ENCODE measurements at places on chromosomes 5 and 9.

- DNase-seq, result no peak
Observed at GRCh38 chr5:44568519-44568918, 179.3 kb upstream of the FGF10 start.

DNA sequence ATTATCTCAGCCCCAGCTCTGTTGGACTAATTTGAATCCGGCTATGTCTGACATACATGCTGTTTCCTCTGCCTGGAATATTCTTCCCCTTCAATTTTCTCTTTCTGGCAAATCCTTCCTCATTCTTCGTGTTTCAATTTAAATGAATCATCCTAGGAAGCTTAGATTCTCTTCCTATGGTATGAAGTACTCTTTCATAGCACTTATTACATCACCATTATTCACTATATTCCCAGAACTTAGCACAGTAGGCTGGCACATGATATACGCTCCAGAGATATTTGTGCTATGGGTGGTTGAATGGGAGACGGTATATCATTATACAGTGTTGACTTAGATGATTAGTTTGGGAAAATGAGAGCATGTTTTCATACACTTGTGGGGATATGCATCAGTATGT lies 91.0 kb upstream of the JAK2 start:
- DNase-seq, result no peak

DNA sequence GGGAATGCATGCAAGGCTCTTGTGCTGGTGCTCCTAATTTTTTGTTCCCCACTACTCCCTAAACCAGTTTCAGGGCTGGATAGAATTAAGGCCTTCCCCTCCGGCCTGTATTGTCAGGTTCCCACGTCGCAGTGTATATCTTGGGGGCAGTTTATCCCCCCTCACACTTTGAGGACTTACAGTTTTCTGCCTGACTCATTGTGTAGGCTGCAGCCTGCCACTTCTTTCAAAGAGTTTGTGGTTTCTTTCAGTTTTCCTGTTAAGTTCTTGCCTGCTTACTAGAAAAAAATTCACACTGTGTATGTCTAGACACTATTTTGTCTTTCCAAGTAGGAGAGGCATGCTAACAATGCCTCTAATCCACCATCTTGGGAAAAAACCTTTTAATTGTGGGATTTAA lies 28.4 kb upstream of the BTNL3 start:
- no peak for DNase-seq

- DNase-seq, result no peak
Observed at GRCh38 chr9:134225186-134225585, 60.8 kb upstream of the RNU6ATAC start.

GRCh38 chr9:127574072-127574993 lies 37.7 kb upstream of the STXBP1 start:
- no peak for DNase-seq

DNA sequence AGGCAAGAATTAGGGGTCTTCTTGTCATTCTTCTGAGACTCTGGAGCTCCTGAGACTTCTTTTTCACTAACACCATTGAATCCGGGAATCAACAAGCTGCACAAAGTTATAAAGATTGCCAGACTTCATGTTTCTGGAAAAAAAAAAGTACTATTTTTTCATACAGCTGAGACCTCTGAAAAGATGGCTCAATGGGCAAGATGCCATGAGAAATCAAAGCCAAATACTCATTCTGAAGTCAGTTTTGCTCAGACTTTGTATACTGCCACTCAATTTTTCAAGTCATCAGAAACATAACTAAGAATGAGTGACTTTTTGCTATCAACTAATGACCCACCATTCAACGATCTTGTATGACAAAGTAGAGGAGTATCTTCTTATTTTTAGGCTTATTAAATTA lies 512.0 kb downstream of the RAB3C start:
- DNase-seq, result no peak

DNA sequence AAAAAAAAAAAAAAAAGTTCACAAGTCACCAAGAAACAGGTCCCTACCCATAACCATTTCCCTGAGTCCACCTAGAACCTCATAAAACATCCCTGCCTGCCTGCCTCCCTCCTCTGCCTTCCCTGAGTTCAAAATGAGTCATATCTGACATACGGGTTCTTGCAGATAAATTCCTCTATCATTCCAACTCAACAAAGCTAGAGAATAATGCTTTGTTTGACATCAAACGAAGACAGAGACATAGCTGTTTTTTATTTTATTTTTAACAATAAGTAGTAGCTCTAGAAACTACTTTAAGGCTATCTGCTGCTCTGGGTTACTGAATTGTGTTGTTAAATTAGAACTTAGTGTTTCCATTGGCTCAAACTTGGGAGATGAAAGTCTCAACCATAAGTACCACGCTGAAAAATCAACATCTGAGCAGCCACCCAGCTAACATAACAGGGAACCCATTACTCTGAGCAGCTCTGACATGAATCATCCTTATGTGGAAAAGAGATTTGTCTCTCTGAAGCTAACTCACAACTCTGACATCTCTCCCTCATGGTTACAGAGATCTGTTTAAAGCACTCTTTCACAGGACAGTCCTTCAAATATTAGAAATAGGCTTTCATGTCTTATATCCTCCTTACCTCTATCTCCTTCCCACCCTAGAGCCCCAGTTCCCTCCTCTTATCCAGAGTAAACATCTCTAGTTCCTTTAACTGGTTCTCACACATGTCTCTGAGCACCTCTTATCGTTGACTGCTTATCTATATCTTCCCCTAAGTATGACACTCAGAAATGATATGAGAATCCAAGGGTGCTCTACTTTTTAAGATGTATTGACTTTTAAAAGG lies 12.1 kb downstream of the TMEM245 start:
- no peak for DNase-seq

- DNase-seq, result no peak
Observed at GRCh38 chr9:80175286-80176150, 603.8 kb downstream of the TLE4 start.

DNA sequence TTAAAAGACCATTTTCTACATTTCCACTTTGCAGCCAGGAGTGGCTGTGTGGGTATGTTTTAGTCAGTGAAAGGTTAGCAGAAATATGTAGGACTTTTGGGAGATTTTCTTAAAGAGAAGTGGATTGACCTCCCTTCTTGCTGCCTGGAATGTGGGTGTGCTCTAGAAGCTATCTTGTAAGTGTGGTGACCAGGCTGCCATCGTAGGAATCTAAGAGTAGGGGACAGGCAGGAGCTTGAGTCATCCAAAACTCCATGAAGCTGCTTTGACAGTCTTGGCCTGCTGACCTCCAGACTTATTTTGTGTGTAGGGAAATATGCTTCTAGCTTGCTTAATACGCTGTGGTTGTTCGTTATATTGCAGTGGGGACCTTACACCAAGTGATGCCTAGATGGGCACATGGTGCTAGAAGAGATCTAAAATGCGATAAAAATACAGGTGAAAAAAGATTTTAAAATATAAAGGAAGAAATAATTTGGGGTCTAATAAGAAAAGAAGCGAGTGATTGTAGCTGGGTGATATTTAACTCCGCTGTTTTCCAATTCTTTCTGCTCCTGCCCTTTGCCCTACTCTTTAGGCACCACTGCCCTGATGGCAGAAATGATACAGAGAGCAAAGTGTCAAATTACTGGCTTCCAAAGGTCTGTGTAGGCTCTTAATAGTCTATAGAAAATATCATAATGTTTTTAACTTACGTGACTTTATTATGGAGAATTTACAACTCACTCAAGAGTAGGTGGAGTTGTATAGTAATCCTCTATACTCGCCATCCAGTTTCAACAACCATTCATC lies 298.2 kb upstream of the ZNF608 start:
- DNase-seq, result no peak

GRCh38 chr5:90312027-90312426 lies 97.5 kb downstream of the CETN3 start:
- DNase-seq, result no peak

- no peak for DNase-seq
Observed at GRCh38 chr5:2579126-2579525, 172.4 kb downstream of the IRX2 start.

DNA sequence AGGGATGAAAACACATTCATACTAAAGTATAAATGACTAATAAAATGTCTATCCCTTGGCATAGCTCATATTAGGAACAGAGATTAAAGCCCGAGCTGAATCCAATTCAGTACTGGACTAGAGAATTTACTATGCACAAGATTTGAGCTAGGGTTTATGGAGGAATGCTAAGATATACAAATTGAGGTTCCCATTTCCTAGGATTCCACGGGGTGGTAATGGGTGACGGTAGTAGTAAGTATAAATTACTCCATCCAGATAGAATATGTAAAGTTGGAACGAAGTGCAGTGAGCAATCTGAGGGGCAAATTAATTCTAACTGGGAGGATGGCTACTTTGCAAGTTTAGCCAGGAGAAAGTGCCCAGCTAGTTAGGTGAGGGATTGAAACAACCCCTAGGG lies 156.5 kb downstream of the GAS1 start:
- DNase-seq, result no peak

DNA sequence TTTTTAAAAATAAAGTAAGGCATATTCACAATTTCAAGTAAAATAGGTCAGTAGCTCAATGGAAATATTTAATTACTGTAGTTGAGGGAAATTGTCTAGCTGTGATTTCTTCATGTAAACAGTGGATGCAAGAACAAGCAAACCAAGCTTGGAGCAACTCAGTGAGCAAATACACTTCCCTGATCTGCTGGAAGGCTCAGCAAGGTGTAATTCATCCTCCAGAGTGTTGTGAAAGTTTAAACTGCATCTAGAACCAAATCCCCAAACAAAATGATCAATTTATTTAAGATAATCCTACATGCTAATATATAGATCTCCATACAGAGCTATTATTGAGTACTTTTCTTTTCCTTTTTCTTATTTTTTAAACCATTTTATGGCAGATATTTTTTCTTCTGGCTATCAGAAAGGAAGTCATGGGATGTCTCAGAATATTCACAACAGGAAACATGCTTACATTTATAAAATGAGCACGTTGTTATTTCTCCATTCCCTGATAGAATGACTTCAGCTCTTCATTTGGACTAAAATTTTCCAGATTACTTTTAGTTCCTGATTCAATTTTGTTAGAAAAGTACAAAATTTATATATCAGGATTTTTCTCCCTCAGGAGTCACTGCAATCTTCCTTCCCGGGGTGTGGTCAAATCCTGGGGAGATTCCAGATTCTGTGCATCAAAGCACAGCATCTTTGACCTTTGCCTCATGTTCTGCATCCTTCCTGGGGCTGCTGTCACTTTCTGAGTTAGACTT lies 219.2 kb upstream of the ELL2 start:
- no peak for DNase-seq

- no peak for DNase-seq
Observed at GRCh38 chr9:109733690-109734089, 46.3 kb upstream of the PALM2AKAP2 start.

DNA sequence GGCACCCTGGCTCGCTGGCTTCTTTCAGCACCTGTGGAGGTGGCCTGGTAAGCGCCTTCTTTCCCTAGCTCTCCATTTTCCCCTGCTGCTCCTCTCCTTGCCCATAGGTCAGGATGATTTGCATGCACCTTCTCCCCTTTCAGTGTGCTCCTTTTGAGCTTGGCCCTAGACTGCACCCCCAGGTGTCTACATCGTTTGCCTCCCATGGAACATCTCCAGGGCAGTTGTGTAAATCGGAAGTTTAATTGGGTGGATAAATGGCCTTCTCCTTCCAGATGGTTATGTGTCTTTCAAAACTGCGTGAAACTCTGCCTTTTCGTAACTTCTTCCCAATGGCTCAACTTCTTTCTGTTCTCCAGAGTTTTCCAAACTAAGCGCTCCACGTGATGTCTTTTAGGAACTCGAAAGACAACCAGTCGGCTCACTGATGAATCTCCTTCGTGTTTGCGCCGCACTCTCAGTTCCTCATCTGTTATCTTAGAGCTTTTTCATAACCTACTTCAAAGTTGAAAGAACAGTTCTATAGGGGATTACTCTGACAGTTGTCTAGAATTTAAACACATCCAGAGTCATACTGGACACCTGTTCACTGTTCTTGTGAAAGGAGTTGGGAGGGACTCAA lies 1.7 kb downstream of the ADAMTS19 start:
- no peak for DNase-seq

GRCh38 chr5:168167338-168167737 lies 124.1 kb upstream of the WWC1 start:
- DNase-seq, result no peak

DNA sequence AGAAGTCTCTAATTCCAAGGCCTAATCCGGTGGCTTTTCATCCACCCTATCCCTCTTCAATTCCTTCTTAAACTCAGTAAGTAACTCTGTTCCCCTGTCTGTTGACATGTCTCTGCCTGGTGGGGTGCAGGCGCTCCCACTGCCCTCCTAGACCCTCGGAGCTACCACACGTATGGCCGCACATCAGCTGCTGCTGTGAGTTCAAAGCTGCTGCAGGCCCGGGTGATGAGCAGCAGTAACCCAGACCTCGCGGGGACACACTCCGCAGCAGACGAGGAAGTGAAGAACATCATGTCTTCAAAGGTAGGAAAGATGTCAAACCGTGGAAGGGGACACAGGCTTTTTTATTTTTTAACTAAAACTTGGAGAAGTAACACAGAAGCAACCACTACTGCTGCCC lies 167.7 kb downstream of the DOCK8 start:
- no peak for DNase-seq

DNA sequence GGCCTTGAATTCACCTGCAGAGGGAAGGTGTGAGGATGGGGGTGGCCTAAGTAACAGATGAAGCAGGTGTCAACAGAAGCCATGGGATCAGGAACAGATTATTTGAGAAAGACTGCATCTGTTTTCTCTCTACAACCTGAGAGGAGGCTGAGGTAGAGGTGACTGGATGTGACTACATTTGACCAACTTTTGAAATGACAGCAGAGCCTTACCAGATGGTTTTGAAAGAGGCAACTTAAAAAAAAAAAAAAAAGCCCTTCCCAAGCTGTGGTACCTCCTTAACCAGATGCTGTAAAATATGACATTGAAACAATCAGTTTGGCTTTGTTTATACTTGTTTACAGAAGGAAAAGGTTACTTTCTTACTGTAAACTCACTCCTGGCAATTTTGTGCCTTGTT lies 108.6 kb downstream of the TRIO start:
- DNase-seq, result no peak

DNA sequence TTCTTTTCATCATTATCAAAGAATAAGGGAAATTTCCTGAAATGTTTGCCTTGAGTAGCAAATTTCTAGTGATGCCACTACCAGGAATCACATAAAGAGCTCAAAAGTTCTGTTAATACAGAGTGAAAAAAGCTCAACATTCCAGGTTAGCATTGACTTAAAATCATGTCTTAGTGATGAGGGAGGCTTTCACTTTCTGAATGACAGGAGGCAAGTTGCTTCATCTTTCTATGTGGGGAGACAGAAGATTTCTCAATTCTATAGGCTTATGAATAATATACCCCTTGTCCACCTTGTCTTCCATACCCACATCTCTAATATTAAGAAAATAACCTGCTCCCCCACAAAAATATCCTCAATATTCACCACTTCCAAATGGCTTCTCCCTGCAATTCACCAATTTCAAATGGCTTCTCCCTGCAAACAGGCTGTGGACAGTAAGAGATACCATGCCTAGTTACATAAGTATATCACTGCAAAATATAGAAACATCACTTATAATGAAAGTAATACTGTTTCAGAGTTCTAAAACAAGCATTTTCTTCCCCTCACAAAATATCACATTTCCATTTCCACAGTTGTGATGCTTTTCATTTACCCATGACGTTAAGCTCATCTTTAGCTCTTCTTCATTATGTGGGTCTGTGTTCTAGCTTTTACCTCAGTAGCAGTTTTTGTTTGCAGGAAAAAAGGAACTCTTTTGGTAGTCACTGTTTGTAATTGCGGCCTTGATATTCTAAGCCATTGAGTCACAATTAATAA lies 2.2 kb upstream of the JAK2 start:
- DNase-seq, result no peak
